ENCODE measurements at places on chromosomes 5 and 9. TPM values are rescaled to one million over a fixed set of nuclear protein-coding genes. Genes with fewer than 3 reads are reported as not detected.

DNA sequence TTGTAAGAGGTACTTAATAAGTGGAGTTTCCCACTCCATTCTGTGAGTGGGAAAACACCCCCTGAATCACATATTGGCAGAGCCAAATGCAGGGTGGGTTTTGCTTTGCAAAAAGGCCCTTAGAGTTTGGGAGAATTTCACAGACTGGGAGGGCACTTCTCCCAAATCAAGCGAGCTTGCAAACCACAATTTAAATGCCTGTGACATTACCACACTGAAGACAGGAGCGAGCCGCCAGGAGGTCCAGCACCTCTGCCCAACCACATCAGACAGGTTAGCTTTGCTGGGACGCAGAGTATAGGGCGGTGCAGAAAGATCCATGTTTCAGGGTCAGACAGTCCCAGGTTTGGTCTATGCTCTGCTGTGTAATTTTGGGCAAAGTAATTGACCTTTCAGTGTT, 2.3 kb downstream of the ALAD start:
- no peak for DNase-seq

DNA sequence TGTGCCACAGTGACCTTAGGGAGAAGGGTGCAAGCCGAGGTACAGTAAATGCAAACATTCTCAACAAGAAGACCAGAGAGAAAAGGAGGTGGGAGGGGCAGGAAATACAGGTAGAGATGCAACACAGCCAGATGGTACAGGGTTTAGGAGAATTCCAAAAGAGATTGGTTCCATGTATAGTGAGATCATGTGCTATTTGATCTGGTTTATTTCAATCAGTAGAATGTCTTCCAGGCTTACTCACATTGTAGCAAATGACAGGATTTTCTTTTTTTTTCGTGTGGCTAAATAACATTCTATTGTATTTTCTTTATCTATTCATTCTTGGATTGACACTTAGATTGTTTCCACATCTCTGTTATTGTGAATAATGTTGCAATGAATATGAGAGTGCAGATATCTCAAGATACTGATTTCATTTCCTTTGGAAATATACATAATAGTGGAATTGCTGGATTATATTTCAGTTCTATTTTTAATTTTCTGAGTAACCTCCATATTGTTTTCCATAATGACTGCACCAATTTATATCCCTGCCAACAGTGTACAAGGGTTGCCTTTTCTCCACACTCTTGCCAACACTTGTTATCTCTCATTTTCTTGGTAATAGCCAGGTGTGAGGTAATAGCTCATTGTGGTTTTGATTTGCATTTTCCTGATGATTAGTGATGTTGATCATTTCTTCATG, 107.8 kb upstream of the GAS1 start:
- DNase-seq, result no peak

Gene LRRC19
- not detected for total RNA-seq

Gene FABP6
- total RNA-seq, result 0.83 TPM

DNA sequence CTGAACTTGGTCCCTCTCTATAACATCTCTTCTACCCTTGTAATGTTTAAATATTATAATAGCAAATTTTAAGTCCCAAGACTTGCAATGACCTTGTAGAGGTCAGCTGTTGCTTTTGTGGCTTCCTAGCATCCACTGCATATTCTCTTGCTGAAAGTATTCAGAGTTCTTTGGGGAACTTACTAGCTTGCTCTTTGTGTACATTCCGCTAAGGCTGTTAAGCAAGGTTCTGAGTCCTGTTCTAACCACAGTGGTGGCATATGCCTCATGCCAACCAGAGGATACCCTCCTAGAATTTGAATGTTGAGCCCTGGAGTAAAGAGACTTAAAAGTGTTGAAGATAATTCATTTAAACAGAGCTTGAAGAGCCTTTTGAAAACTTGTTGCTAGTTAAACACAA, 570.9 kb downstream of the TLE1 start:
- no peak for DNase-seq

- DNase-seq, result no peak
Observed at GRCh38 chr9:100669968-100670367, 92.1 kb downstream of the CAVIN4 start.

Gene DIRAS2
- not detected for total RNA-seq

- no peak for DNase-seq
Observed at GRCh38 chr5:151517122-151517920, 69.9 kb downstream of the SLC36A1 start.

DNA sequence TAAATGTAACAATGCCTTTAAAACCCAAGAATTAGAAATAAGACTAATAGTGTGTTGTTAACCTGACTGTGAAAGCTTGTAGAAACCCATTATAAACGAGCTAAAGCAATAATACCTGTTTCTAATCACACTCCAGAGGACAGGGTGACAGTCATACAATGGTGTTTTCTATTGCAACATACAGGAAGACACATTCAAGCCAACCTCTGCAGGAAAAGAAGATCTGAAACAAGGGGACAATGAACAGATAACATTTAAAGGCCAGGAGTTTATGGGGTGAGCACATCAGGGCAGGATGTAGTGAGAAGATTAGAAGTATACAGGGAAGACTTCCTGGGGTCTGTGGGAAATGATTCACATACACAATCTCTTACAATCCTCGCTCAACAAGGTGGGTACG, 13.8 kb downstream of the BARHL1 start:
- DNase-seq, result no peak

Gene ANKRD20A1
- not detected for total RNA-seq

DNA sequence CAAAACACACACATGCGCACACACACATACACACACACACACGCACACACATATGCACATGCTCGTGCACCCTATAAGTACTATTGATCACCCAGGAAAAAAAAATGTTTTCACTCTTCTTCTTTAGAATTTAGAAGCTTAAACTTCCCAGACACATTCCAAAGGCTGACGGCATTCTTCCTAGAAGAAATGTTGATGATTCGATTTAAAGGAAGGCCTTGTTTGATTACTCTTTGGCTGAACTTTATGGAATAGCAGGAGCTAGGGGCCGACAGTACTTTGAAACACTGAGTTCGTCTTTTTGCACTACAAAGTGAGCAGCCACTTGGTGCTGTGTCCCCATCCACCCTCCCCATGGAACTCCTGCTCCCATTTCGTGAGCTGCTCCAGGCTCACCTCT, 113.2 kb downstream of the EGFLAM start:
- no peak for DNase-seq

Gene ARRDC3
- total RNA-seq, result 46.3 TPM

Gene BBLN
- total RNA-seq, result 41.9 TPM

GRCh38 chr5:134846641-134846960, 833 bp downstream of the C5orf24 start:
- DNase-seq, result no peak

DNA sequence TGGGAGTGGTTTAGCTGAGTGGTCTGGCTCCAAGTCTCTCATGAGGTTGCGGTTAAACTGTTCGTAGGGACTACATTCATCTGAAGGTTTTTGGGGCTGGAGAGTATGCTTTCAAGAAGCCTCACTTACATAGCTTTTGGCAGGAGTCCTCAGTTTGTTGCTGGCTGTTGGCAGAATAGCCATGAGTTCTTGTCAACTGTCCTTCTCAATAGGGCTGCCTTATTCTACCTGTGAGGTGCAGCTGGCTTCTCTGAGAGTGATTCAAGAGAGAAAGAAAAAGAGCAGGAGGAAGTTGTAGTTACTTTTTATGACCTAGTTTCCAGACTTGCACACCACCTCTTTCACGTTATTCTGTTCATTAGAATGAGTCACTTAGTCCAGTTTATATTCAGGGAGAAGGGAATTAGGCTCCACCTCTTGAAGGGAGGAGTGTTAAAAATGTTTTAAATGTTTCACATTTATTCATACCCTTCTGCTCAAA, 33.2 kb downstream of the YTHDC2 start:
- DNase-seq, result no peak

- DNase-seq, result peak; percentile 87
Observed at GRCh38 chr5:122163121-122164069, 34.0 kb downstream of the ZNF474 start.

DNA sequence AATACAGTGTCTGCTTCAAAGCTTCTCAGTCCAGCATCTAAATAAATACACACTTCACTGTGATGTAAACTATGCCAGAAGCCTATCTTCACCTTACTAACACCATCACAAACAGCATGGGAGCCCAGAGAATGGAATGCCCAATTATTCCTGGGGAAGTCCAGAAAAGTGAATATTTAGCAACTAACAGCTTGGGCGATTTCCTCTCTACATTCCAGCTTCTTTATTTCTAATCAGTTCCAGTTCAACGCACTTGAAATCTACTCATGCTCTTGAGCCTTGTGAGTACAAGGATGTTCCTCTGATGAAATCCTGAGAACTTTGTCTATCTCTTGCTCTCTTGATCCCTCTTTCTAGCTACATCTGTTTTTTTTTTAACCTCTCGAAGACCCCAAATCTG, 100.4 kb upstream of the C9orf72 start:
- peak; percentile 71 for DNase-seq

DNA sequence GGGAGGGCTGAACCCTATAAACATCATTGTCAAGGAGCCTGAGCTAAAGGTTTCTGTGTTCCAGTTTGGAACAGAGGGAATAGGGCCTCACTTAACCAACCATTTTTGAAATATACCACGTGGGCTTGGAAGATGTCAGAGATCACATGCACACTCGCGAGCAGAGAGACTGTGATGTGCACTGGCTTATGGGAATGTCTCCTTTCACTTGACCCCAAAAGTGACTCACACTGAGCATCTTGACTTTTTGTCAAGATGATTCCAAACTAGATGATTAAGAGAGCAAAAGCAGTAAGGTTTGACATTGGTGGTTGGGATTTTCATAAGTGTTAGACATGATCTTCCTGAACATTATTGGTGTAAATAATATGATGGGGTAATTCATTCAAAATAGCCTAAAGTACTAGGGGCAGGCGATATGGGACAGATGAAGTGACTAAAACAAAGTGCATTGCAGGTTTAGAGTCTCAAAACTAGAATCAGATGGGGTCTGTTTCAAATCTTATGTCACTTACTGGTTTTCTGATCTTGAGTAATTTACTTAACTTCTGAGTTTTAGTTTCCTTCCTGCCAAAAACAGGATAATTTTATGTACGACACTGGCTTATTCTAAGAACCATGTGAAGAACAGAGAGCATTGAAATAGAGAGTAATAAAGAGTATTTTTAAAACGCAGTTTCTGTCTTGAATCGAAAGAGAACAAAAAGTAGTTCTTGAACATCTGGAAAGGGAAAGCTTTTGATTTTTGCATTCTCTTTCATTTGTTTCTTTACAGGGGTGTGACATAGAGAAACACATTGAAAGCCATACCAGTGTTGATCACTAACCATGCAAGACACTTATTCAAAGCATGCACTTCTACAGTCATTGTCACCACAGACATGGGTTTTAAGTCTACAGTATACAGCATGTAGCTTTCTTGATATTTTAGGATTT, 383.0 kb downstream of the DIRAS2 start:
- no peak for DNase-seq

GRCh38 chr5:106880656-106881055, 790.1 kb downstream of the EFNA5 start:
- no peak for DNase-seq

Gene TAF9
- 91.4 TPM for total RNA-seq

DNA sequence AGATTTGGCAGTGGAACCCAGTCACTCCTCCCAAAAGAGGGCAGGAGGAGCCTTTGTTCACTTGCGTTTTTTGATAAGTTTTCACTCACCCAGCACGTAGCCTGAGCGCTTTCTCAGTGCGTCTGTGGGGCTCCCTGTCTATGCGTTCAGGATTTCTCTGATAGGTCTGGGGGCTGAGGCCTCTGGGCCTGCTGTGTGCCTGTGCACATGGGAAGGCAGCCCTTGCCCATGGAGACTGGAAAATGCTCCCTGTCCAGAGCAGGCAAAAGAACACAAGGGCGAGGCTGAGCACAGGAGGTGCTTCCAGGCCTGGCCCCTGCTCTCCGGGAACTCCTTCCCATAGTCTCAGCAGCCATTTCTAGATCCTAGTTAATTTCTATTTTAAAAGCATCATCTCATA, 249.9 kb downstream of the FSTL4 start:
- no peak for DNase-seq

Gene WASHC1
- 21.1 TPM for total RNA-seq

DNA sequence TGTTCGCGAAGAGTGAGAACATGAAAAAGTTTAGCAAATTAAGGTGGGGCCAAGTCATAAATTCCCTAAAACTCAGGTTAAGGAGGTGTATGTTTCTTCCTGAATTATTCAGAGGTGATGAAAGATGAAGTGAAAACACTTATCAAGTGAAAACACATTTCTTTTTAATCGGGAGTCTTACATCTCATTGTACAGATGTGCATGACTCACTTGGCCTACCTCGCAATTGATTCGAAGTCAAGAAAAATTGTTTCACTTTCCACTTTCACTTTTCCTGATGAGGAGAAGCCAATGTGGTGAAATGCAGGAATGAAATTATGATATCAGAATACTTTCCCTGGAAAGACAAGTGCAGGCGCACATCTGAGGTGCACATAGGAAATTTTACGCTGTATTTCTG, 78.7 kb downstream of the SLC25A46 start:
- DNase-seq, result no peak

Gene FOXD4
- total RNA-seq, result not detected

Gene MZB1
- not detected for total RNA-seq

Gene ASPN
- 0.15 TPM for total RNA-seq

- peak; percentile 41 for DNase-seq
Observed at GRCh38 chr9:75889977-75890471, 449 bp upstream of the PCSK5 start.

GRCh38 chr5:169595172-169595820, 11.7 kb downstream of the SPDL1 start:
- no peak for DNase-seq

- DNase-seq, result peak; percentile 31
Observed at GRCh38 chr5:7347377-7347776, 48.6 kb upstream of the ADCY2 start.

Gene PCDHGA2
- 1.8 TPM for total RNA-seq

Gene FAM114A2
- 19.3 TPM for total RNA-seq

Gene ENHO
- total RNA-seq, result 1.2 TPM

DNA sequence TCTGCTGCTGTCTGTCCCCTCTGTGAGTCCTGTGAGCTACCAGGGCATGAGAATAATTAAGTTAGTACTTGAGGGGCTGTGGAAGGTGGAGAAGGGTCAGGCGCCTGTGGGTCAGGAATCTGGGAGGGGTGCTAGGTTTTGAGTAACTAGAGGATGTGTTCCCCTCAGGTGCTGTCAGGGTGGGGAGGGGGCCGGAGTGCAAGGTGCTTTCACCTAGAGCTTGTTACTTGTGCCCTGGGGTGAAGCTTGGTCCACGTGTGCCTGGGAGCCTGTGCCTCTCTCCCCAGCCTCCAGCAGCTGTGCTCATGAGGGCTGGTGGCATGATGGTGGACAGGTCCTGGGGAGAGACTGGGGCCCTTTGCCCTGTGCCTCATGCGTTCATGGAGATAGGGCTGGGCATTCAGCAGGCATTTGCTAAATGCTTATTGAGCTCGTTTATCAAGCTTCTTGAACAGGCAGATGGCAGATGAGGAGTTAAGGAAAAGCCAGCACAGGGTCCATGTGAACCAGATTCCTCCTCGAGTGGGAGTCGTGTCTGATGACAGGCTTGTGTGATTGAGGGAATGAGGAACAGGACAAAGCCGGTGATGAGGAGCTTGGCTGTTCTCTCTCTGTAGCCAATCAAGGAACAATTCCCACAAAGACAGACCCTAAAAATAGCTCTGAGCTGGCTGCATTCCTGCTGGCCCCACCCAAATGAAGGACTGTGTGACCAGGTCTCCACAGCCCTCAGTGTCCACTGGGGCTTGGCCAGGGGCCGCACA, 40.9 kb downstream of the CACNA1B start:
- no peak for DNase-seq

Gene ARHGEF39
- 25.0 TPM for total RNA-seq

Gene IFNB1
- total RNA-seq, result not detected
